ENCODE measurements at places on chromosomes 1 and 21.

- DNase-seq: no peak
Observed at GRCh38 chr1:172335377-172335776, 85.1 kb upstream of the C1orf105 start.

DNA sequence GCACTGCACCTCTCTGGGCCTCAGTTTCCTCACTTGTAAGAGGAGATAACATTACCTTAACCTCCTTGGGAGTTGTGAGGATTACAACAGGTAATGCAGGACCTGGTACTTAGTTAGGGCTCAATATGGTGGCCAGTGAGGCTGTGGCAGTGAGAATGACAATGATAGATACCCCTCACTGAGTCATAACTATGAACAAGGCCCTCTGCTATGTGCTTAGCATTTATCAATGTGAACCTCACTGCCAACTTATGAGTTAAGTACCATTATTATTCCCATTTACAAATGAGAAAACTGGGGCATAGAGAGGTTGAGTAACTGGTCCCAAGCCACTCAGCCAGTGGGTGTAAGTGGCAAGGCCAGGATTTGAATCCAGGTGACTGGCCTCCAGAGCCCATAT lies 64.4 kb downstream of the HMGB4 start:
- DNase-seq: no peak

GRCh38 chr21:33302796-33303195 lies 22.0 kb upstream of the IFNAR1 start:
- no peak for DNase-seq

GRCh38 chr1:171138980-171139379 lies 46.1 kb upstream of the FMO2 start:
- no peak for DNase-seq

DNA sequence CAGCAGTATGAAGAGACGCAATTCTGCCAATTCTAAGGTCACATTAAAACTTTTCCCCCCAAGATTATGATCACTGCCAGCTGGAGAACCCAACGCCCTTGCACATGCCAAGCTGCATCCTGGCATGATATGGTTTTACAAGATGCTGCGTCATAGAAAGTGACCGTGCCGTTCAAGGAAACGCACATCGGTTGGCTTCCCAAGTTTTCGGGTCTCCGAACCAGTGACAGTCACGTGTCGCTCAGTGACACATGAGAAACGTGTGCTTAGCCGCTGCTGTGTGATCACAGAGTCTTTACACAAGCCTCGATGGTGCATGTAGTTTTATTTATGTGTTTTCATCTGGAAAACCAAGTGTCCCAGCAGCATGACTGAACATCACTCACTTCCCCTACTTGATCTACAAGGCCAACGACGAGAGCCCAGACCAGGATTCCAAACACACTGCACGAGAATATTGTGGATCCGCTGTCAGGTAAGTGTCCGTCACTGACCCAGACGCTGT lies 7.4 kb downstream of the SMIM1 start:
- DNase-seq: no peak
